Lower leg skin (tissue), 4 donors: ENCODE measurements at places on chromosomes 4 and X. TPM values are rescaled to one million over a fixed set of nuclear protein-coding genes. Genes with fewer than 3 reads are reported as not detected.

DNA sequence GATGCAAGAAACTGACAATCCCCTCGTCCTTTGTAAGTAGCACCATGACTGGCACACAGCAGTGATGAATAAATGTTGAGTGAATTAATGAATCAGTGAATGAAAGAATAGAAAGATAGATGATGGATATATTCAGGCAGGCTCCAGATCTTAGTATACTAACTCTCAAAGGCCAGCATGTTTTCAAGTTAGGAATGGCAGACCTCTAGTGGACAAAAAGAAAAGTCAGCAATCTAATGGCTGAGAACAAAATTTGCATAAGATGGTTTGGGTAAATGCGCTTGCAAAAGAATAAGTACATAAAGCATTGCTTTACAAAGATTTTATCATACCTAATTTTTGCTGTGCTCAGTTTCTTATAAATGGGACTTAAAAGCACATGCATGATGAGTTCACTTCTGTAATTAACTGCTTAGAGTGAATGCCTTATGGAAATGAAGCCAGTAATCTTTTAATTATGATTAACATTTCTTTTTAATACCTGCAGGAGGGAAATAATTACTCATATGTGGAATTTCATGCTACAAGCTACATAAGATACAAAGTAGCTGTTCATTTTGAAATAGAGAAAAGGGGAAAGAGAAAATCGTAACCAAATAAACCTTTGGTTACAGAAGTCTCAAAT is 126.9 kb upstream of the GPRIN3 start:
- DNase-seq, result no peak

The IL1RAPL1 gene
- 0.10 TPM for total RNA-seq

DNA sequence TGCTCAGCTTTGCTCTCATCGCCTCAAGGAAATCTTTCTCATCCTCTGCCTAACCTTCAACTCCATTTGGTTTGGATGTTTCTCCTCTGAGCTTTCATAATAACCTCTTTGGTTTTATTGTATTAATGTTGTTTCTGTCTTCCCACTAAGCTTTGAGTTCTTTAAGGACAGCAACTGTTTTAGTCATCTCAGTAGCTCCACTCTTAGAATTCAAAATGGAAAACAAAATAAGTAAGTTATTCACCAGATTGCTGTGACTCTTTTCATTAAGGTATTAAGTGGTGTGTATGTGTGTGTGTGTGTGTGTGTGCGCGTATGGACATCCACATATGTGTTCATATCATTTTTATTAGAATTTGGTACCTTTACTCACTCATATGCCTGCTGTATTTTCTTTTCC is 279.2 kb upstream of the BOD1L1 start:
- no peak for DNase-seq

GRCh38 chr4:150235808-150236271 is 157.6 kb downstream of the DCLK2 start:
- DNase-seq, result no peak

DNA sequence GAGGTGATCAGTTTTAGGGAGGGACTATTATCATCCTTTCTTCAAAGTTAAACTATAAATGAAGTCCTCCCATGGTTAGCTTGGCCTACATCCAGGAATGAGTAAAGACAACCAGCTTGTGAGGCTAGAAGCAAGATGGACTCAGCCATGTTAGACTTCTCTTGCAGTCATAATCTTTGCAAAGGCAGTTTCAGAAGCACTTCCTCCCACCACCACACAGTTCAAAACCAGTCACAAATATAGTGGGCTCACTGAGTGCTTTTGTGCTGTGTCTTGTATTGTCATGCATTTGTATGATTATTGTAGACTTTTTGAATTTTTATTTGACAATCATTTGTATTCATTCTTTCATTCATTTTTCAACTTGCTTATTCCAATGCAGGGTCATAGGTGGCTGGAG is 204.5 kb downstream of the ZNF674 start:
- no peak for DNase-seq

DNA sequence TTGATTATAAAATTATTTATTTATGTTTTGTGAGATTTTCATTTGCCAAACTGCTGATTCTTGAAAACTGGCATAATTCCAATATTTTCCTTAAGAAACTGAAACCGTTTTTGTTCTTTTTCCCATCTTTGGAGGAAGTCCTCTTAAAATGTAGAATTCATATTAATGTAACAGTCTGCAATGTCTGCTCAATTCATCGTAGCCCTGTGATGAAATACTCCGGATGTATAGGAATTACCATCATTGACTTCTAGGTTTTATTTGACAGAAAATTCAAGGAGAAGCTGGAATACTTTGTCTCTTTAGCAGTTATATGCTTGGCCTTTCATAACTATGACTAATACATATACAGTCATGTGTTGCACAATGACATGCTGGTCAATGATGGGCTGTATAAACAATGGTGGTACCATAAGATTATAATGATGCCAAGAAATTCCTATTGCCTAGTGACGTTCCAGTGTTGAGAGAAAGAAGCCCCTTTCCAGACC is 185.0 kb upstream of the GPRIN3 start:
- DNase-seq, result no peak

The LRIT3 gene
- total RNA-seq, result not detected

GRCh38 chr4:52856801-52857200 is 5.3 kb upstream of the RASL11B start:
- DNase-seq, result no peak

The CEP135 gene
- total RNA-seq, result 3.5 TPM

The SLIT2 gene
- 3.9 TPM for total RNA-seq

DNA sequence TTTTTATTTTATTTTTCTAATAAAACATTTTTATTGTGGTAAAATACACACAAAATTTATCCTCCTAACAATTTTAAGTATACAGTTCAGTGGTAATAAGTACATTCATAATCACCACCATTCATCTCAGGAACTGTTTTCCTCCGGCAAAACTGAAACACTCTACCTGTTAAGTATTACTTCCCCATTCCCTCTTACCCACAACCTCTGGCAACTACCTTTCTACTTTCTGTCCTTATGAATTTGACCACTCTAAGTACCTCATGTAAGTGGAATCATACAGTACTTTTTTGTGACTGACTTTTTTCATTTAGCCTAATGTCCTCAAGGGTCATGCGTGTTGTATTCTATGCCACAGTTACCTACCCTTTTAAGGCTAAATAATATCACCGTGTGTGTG is 21.1 kb upstream of the HSFX4 start:
- DNase-seq, result no peak

DNA sequence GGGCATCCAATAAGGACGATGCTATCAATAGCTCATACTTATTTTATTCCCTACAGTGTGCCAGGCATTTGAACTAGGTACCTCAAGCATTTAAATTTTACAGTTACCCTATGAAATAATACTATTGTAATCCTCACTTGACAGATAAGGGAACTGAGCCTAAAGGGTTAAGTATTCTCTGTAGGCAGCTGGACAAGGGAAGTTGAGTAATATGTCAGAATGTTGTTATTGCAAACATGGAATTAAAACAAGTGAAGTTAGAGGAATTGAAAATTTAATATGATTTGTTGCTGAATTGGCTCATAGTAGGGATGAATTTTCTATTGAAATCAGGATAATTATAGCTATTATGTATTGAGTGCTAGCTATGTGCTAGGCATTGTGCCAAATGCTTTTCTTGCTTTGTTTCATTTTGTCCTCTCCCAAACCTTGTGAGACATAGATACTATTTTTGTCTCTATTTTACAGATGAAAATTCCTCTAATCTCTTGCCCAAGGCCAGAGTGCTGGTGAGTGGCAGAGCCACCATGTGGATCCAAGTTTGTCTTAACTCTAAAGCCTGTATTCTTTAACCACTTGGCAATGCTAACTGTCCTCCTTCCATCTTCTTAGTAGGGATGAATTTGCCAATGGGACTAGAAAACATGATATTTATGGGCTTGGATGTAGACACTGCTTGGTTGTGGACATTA is 58.1 kb downstream of the TMEM164 start:
- no peak for DNase-seq
